Natural killer cell (primary cell): ENCODE measurements at places on chromosomes 2 and 18. TPM values are rescaled to one million over a fixed set of nuclear protein-coding genes. Genes with fewer than 3 reads are reported as not detected.

DNA sequence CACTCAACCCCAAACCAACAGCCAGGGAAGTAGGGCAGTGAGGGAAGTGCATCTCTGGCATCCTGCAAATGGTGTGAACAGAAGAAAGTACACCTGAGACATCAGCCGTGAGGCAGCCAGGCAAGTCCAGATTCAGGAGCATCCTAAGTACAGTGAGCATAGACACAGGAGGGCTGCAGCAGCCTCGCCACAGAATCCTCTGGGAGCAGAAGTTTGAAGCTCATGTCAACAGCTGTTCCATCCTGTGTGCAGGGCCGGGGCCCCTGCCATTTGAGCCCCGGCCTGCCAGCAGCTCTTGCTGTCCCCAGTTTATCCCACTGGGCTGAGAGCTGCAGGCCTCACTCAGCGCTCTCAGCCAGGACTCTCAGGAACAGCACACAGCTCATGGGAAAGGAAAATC, 14.5 kb downstream of the LOXHD1 start:
- DNase-seq, result no peak

Gene RAB6C
- total RNA-seq, result not detected

GRCh38 chr2:166230724-166231070, 102.9 kb upstream of the SCN1A start:
- DNase-seq, result no peak

DNA sequence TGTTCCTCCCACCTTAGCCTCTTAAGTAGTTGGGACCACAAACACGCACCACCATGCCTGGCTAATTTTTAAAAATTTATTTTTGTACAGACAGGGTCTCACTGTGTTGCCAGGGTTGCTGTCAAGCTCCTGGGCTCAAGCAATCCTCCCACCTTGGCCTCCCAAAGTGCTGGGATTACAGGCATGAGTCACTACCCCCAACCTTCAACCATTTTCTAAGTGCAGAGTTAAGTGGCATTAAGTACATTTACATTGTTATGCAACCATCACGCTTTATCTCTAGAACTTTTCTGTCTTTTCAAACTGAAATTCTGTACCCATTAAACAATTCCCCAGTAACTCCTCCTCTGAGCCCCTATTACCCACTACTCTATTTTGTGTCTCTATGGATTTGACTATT, 45.9 kb upstream of the AFF3 start:
- no peak for DNase-seq

DNA sequence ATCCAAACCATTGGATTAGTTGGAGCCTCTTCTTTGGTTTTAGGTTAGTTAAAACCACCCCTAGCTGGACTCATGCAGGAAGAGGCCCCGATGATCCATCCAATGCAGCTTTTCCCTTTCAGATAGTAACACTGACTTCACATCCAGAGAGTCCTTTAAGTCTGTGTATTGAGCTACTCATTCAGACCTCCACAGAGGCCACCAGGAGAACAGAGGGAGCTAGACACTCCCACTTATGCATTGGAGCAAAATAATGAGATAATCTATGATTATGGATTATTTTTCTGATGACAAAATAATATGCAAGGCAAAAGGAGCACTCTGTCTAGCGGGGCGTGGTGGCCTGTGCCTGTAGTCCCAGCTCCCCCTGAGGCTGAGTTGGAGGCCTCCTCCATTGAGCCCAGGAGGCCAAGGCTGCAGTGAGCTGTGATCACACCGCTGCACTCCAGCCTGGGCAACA, 1.6 kb upstream of the ROCK2 start:
- DNase-seq, result no peak

Gene CPO
- not detected for total RNA-seq

- no peak for DNase-seq
Measured at GRCh38 chr2:224278531-224278930, 123.4 kb downstream of the FAM124B start.

Gene C1QL2
- total RNA-seq, result not detected

Gene RNF125
- 105 TPM for total RNA-seq
